ENCODE measurements at places on chromosomes 6 and 20.

- H3K27me3 ChIP-seq: no peaks in the 10 kb centered on the region
- H3K27ac ChIP-seq: peak overlapping the region; percentile 94
Measured at GRCh38 chr20:47418069-47418757, 61.7 kb upstream of the ZMYND8 start.

- H3K4me1 ChIP-seq: no peaks in the 10 kb centered on the region
- no peaks in the 10 kb centered on the region for H3K27me3 ChIP-seq
- no peak for DNase-seq
- no peak overlapping the region for H3K27ac ChIP-seq
Measured at GRCh38 chr6:164398647-164399046, 910.8 kb downstream of the C6orf118 start.

GRCh38 chr20:24411003-24411833, 58.2 kb upstream of the SYNDIG1 start:
- no peaks in the 10 kb centered on the region for H3K4me1 ChIP-seq
- DNase-seq: no peak

- no peaks in the 10 kb centered on the region for H3K36me3 ChIP-seq
- DNase-seq: no peak
- H3K27ac ChIP-seq: no peak overlapping the region
- no peak overlapping the region for H3K4me3 ChIP-seq
- no peaks in the 10 kb centered on the region for H3K27me3 ChIP-seq
Measured at GRCh38 chr20:21181028-21181427, 55.1 kb downstream of the KIZ start.

DNA sequence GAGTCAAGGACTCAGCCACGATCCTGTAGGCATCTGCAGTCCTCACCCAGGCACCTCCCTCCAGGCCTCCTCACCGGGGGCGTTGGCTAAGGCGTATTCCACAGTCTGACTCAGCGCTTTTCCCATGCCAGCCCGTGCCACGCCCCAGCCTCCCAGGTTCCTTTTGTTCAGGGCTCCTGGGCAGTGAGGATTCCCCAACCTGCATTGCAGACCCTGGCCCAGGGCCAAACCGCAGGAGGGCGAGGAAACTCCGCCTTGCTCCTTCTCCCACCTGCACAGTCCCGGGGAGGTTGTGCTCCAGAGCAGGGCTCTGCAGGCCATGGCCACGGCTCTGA, 202.8 kb upstream of the CST7 start:
- H3K27ac ChIP-seq: no peak overlapping the region
- H3K4me3 ChIP-seq: no peak overlapping the region
- H3K36me3 ChIP-seq: no peaks in the 10 kb centered on the region
- no peaks in the 10 kb centered on the region for H3K27me3 ChIP-seq
- H3K4me1 ChIP-seq: no peaks in the 10 kb centered on the region

GRCh38 chr6:166202321-166202733, 34.7 kb upstream of the TBXT start:
- H3K36me3 ChIP-seq: no peaks in the 10 kb centered on the region
- no peak overlapping the region for H3K4me3 ChIP-seq
- no peak overlapping the region for H3K27ac ChIP-seq
- no peaks in the 10 kb centered on the region for H3K27me3 ChIP-seq

DNA sequence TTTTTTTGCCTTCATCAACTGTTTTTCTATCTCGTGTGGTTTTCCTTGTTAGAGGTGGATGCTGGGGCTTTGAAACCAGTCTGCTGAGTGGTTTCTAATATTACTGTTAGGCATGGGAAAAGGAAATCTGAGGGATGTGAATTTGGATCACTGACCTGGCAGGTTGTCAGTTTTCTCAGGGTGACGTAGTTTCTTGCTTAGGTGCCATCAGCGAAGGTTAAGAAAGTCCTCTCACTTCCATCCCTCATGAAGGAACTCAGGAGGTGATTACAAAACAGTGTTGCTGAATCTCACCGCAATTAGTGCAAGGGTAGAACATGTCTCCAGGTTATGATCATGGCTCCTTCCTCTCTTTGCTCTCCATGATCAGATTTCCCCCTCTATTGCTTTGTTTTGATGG, 135.9 kb downstream of the SOX4 start:
- H3K27ac ChIP-seq: no peak overlapping the region
- no peak overlapping the region for H3K4me3 ChIP-seq
- DNase-seq: no peak
- no peaks in the 10 kb centered on the region for H3K4me1 ChIP-seq
- no peaks in the 10 kb centered on the region for H3K36me3 ChIP-seq

- H3K4me1 ChIP-seq: no peaks in the 10 kb centered on the region
- H3K27me3 ChIP-seq: no peaks in the 10 kb centered on the region
- no peak for DNase-seq
- H3K36me3 ChIP-seq: no peaks in the 10 kb centered on the region
- no peak overlapping the region for H3K27ac ChIP-seq
Measured at GRCh38 chr6:23465912-23466311, 660.1 kb upstream of the NRSN1 start.

GRCh38 chr6:101458826-101459225, 65.3 kb downstream of the GRIK2 start:
- no peak overlapping the region for H3K27ac ChIP-seq
- no peaks in the 10 kb centered on the region for H3K36me3 ChIP-seq
- H3K4me1 ChIP-seq: no peaks in the 10 kb centered on the region
- no peak for DNase-seq
- no peak overlapping the region for H3K4me3 ChIP-seq
- no peaks in the 10 kb centered on the region for H3K27me3 ChIP-seq

DNA sequence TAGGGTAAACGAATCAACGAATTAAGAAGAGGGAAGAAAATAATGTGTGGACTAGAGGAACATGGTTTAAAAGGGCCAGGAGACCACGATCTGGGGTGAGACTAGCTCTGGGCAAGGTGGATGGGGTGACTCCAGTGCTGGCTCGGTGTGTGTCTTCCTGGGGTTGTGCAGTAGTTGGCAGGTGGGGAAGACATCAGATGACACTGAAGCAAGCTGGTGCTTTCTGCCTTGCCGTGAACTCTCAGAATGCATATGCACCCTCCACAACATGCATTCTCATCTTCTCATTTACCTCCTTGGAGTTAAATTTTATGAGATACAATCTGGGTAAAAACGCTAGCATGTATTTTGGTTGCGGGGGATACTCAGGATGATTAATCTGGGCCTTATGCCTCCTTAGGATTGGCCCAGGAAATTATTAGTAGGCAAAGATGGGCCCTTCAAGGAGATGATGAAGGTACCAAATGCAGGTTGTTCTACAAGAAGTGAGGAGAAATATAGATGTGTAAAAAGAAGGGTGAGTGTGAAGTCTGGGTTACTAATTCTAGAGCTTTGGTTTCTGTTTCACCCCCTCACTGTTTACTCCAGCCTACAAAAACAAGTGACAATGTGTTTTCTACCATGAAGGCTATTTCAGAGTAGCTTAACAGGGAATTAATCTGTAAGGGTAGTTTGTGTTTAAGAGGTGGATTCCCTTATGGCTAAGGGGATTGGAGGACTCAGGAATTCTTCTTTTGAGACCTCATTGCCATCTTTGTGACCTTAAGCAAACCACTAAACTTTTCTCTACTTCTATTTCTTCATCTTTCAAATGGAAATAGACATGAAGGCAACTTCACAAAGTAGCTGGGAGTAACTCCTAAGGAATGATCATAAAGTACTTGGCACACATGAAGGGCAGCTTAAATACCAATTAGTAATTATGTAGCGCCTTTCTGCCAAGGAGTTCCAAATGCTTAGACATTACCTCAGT, 71.0 kb upstream of the SUPT3H start:
- no peaks in the 10 kb centered on the region for H3K36me3 ChIP-seq
- H3K4me1 ChIP-seq: peaks cover 19% of the 10 kb centered on the region
- no peak overlapping the region for H3K4me3 ChIP-seq

DNA sequence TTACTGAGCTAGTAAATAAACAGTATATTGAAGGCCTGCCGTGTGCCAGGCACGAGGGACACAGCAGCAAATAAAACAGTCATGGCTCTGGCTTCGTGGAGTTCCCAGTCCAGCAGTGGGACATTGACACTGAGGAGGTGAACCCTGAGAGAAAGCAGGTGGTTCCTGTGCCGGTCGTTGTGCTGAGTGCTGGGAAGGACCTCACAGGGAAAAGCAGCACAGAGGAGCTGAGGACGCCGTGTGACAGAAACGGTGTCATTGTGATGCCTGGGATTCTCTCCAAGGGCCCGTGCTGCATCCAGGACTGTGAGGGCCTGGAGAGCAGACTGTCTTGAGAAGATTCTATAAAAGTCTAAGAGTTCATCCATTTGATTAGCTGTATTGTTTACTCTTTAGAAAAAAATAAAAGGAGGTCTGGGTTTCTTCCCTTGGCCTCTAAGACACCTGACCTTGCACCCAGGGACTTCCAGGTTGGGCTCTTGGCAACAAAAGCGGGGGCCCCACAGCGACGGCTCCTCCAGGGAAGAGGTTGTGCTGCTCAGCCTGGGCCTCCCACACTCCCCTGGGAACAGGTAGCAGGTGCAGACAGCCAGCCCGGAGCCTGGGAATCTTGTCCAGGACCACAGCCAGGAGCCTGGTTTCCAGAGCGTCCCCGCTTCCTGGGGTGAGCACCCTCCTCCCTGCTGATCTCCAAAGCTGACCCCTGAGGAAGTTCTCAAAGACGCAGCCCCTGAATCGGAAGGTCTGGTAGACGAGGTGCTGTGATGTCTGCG, 251.2 kb upstream of the PMEPA1 start:
- no peaks in the 10 kb centered on the region for H3K4me1 ChIP-seq
- no peaks in the 10 kb centered on the region for H3K27me3 ChIP-seq
- H3K4me3 ChIP-seq: no peak overlapping the region

All from gastrocnemius medialis (tissue), 4 donors.